Karpas-422 (cell line): ENCODE measurements at places on chromosomes 4 and X. TPM values are rescaled to one million over a fixed set of nuclear protein-coding genes. Genes with fewer than 3 reads are reported as not detected.

SOD3 gene
- total RNA-seq, result not detected in 2 replicates

- DNase-seq, result no peak
Observed at GRCh38 chrX:11412715-11413623, 119.8 kb downstream of the AMELX start.

DNA sequence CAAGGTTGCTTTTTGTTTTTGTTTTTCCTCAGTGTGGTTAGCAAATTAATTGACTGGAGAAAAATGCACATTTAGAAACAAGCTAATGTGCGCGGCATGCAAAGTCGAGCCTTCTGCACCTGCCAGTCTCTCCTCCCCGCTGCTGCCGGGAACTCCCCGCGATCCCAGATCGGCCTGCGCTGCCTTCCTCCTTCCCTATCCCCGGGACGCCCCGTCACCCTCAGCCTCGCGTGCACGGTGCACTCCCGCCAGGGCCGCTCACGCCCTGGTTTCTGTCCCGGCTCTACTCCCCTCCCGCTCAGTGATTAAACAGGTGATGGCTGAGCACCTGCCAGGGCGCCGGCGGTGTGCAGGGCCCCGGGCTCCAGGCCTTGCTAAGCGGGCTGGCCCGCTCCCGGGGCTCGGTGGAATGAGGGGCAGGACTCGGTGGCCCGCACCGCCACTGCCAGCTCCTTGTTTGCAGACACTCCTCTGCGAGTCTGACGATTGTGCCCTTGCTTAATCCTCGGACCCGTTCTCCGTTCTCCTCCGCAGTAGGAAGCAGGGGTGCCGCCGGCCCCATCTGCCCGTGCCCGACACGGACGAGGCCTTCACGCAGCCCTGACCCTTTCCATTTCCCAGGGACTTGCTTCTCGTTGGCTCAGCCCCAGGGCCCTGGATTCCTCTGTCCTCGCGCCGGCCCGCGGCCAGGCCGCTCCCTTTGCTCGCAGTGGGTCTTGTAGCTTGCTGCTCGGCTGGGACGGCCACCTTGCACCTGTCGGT, 143.4 kb downstream of the TRIML1 start:
- DNase-seq, result no peak

DNA sequence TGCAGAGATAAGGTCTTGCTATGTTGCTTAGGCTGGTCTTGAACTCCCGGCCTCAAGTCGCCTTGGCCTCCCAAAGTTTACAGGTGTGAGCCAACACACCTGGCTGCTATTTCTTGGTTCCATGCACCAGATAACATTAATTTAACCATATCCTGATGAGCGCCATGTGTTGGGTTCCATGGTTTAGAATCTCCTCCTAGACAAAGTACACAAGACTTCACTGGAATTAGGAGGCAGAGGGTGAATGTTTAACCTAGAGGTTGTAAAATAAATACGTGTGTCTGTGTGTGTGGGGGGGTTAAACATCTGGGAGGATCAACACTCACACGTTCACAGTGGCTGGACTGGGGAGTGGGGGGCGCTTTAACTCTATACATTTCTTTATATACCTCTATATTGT, 32.4 kb upstream of the SORCS2 start:
- no peak for DNase-seq
